ENCODE measurements at places on chromosomes 1 and 21.

- no peak for DNase-seq
These were observed 86.3 kb downstream of the VWA5B1 start for GRCh38 chr1:20376880-20377494.

DNA sequence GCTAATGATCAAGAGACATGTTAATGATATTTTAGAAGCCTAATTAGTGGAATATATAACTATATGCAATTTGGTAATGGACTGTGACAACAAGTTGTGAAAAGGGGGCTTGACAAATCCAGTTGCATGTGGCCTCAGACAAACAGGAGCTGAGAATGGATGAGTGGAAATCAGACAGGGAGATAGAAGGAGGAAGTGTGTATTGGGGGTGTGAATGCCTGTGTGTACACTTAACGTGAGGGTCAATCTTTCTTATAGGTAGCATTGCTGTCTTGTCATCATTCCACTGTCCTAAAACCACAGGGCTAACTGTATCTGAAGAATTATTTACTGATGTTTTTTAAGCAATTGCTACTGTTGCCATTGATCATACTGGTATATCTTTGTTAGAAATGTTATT is 64.8 kb downstream of the PBX1 start:
- DNase-seq = no peak

GRCh38 chr1:174005032-174005431 is 17.1 kb downstream of the RC3H1 start:
- DNase-seq = no peak

GRCh38 chr1:85220756-85221201 is 20.0 kb upstream of the SYDE2 start:
- DNase-seq = no peak

- no peak for DNase-seq
These were observed 98.4 kb downstream of the SMYD2 start for GRCh38 chr1:214379236-214379970.

DNA sequence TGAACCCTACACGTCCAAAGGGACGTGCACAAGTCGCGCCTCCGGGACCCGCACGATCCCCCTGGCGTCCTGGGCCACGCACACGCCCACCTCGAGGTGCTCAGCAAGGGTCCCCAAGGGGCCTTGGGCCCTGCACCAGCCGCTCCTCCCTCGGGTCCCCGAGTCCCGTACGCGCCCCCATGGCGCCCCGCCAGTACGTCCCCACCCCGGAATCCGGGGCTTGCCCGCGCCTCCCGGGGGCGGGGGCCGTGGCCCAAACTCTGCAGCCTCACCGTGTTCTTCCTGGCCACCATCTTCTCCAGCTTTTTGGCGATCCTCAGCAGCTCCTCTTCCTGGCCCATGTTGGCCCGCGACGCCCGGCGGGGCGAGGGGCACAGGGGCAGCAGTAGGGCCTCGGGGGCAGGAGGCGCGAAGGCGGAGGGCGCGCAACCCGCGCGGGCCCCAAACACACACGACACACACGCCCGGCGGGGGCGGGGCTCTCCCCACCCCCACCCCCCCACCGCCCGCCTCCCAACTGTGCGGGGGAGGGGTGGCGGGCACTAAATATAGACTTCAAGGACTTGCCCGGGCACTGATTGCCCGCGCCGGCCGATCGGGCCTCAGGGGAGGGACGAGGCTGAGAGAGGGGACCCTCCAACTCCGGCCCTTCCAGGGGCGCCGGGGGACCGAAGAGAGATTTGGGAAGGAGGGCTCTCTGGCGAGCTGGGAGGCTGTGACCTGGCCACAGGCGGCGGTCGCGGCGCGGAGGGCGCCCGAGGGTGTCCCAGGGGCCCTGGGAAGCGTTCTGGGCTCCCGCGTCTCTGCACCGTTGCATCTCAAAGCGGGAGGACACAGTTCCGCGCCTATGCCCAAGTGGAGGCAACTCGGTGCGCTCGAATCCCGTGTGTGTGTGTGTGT is at the start of gene TCEA3:
Gene TCEA3, minus strand, starts transcription at position 456 of the 900 bp plus-strand sequence. Its CDS starts 115 bp downstream, at position 341.
- peak; percentile 79 for DNase-seq

- DNase-seq = peak; percentile 80
These were observed 350 bp upstream of the S100A6 start for GRCh38 chr1:153536012-153536670.

- no peak for DNase-seq
These were observed 55.6 kb downstream of the SUCO start for GRCh38 chr1:172588296-172589291.

- DNase-seq = no peak
These were observed 41.1 kb upstream of the PWP2 start for GRCh38 chr21:44066116-44066515.

GRCh38 chr1:119370748-119371147 is 2.2 kb downstream of the HAO2 start:
- no peak for DNase-seq

DNA sequence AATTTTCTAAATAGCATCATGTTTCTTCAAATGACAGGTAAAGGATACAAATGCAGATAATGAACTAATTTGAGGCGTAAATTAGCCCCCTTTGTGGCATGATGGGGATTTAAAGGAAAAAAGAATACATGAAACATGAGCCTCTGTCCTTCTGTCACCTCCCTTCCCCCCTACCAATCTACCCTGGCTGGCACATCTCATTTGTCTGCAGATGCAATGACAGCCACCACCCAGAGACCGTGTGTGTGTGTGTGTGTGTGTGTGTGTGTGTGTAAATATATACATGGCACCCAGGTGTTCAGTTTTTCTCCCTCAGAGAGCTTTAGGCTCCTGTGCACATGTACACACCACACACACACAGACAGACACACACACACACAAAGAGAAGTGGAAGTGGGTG is 451.1 kb downstream of the RWDD3 start:
- no peak for DNase-seq

GRCh38 chr1:161827786-161828185 is 61.7 kb downstream of the ATF6 start:
- no peak for DNase-seq

- no peak for DNase-seq
These were observed 65.6 kb downstream of the PRKCZ start for GRCh38 chr1:2115702-2116341.

DNA sequence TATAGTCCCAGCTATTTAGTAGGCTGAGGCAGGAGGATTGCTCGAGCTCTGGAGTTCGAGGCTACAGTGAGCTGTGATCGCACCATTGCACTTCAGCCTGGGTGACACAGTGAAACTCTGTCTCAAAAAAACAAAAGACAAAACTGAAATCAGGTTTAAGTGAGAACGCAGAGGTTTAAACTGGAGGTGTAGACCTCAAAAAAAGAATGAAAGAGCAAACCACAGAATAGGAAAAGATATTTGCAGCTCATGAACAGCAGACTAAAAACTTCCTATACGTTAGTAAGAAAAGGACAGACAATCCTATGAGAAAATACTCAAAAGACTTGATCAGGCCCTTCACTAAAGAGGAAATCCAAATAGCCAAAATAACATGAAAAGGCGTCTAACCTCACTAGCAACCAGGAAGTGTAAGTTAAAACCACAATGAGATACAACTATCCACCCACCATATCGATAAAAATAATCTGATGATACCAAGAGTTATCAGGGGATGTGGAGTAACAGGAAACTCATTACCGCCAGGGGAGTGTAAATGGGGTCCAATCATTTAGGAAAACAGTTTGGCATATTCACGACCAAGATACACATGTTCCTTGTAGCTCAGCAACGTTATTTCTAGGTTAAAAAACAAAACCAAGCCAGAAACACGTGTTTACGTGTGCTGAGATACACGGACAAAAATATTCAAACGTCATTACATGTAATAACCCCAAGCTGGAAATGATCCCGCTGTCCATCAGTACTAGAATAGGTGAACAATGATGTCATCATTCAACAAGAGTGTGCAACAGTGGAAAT is 9.8 kb downstream of the TNFRSF9 start:
- DNase-seq = no peak

DNA sequence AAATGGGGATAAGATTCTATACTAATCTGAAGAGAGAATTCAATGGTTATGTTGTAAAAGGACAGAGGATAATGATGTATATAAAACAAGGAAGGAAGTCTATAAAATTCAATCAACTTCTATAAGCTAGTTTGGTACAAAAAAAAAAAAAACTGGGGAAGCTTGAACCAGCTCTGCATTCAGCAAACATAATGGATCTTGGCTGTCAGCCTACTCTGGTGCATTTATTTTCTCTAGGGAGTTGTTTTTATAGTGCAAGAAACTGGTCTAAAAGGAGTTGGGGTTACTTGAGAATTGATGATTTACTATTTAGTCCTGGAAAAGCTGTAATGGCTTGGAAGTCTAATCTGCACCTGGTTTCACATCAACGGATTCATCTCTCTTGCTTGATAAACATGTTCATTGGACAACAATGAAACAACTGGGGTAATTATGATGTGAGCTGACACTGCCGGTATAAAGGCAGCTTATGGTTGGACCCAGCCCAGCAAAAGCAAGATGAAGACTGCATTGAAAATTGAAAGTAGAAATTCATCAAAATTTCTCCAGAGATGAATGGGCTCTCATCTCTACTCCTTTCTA is 199.4 kb upstream of the NRIP1 start:
- DNase-seq = no peak

- DNase-seq = no peak
These were observed 86.4 kb downstream of the LAMC2 start for GRCh38 chr1:183272390-183272848.

- no peak for DNase-seq
These were observed 1.9 kb downstream of the EFNA3 start for GRCh38 chr1:155080312-155081228.

- no peak for DNase-seq
These were observed 1237.8 kb downstream of the NCAM2 start for GRCh38 chr21:22235866-22236590.

GRCh38 chr1:202237052-202237451 is 43.5 kb downstream of the LGR6 start:
- DNase-seq = no peak

GRCh38 chr1:159647616-159648015 is 60.0 kb downstream of the APCS start:
- DNase-seq = no peak

- peak; percentile 73 for DNase-seq
These were observed 730 bp downstream of the CDC42SE1 start for GRCh38 chr1:151058692-151059091.

DNA sequence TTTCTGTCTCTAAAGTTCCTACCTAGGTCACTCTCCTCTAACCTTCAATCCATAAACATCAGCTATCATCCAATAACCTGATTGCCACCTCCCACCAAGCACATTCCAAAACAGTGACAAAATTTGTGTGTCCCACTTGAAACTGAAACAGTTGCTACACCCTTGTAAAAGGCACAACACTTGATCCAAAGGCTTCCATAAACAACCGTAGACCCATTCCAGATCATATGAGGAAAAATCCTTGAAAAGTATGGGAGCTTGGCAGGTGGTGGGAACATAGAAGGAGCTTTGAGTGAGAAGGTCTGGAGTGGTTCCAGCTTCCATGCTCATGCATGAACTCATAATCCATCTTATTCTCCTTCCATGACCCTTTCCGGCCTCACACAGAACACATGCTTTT is 82.0 kb upstream of the ATP1A1 start:
- DNase-seq = no peak

GRCh38 chr1:101474039-101474665 is 237.3 kb downstream of the S1PR1 start:
- DNase-seq = no peak

DNA sequence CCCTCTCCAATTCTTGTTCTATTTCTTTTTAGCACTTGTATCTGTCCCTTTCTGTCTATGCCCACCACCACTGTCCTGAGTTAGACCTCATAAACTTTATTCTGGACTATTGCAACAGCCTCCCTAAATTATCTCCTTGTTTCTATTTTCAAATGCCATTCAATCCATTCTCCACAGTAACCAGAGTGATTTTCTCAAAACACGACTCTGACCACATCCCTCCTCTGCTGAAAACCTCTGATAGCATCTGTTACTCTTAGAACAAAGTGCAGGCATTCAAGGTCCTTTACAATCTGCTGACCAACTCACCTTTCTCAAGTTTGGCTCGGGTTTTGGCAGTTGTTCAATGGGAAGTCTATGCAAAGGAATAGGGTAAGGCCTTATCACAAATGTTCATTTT is 22.8 kb upstream of the GPX7 start:
- no peak for DNase-seq

GRCh38 chr1:159228554-159228953 is 23.9 kb downstream of the ACKR1 start:
- DNase-seq = no peak

DNA sequence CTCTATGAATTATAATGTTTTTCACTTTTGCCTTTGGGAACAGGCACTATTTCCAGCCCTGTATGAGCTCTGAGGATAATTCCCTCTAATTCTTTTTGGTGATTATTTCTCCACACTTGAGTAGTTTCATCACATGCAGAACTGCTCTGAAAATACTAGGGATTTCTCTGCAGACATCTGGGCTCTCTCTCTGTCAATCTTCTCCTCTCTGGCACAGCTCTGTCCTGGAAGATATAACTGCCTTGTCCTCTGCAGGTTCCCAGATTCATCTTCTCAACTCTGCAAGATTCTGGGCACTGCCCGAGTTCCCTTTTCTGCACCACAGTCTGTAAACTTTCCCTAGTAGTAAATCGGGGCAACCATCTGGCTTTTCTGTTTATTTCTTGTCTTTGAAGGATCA is 131.3 kb upstream of the FMN2 start:
- no peak for DNase-seq

- DNase-seq = no peak
These were observed 41.0 kb downstream of the RXRG start for GRCh38 chr1:165403835-165404482.

GRCh38 chr1:7670334-7671145 is 100.6 kb upstream of the VAMP3 start:
- no peak for DNase-seq

DNA sequence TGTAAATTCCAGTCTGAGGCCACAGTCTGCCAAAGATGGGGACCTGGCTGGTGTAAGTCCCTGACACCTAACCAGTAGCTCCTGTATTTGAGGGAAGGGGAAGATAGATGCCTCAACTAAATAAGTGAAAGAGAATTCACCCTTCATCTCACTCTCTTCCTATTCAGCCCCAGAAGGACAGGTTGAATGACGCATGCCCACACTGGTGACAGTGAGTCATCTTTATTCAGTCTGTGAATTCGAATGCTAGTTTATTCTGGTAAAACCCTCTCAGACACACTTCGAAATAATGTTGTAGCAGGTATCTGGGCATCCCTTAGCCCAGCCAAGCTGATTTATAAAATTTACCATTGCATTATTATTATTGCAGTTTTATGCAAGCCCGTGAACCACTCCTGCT is 617.0 kb upstream of the PRMT6 start:
- no peak for DNase-seq

Measured in left forelimb (tissue), 1 donor.